Umbilical cord (tissue), 2 donors: ENCODE measurements at places on chromosomes 2 and 18.

- no peak for DNase-seq
These were observed 146.1 kb upstream of the ZEB2 start for GRCh38 chr2:144666032-144666431.

DNA sequence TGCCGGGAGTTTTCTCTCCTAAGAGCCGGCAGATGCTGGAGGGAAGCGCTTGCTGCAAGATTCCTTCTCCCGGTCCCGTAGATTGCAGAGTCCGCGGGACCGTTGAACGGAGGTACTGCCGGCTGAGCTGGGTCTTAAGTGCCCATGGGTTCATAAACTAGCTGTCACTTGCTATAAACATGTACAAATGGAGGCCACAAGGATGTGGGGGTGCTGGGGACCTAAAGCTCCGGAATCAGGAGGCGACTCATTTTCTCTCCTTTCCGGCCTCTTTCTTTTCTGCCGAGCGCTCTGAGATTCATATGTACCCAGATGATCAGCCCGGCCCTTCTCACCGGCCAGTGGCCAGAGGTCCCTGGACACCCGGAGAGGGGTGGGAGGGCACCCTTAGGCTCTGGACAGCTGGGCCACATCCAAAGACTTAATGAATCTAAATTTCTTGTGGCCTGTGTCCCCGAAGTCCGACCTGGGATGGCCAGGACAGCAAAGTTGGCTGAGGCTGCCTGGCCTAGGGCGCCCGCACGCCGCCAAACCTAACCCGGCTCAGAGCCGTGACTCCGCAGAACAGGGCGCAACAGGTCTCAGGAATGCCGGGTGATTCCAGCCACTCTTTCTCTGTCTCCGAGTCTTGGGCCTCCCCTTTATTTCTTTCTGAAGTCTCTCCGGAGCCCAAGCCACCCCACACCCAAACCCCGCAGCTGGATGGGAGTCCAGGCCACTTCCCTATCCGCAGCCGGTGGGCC is 2.4 kb upstream of the PAX3 start:
- DNase-seq, result no peak

DNA sequence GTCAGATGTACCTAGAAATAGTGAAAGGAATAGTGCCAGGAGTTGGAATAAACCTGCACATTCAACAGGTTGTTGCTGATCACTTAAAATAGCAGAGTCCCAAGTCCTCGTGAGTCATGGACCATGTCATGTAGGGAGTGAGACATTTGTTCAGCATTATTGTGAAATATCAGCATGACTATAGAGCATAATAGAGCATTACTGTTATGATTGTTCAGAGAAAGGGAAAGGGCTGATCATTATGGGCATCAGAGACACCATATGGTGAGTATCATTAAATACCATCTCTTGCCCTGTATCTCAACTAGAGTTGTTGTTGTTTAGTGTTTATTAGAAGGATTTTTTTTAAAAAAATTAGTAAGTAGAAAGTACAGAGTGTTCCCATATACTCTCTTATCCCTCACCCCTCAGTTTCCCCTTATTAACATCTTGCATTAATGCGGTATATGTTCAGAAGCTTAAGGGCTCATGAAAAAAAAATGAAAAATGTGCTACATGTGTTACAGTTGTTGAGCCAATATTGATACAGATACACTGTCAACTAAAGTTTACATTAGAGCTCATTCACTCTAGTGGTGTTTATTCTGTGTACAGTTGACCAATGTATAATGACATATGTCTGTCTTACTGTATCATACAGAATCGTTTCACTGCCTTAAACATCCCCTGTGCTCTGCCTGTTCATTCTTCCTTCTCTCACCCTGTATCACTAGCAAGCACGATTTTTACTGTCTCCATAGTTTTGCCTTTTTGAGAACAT is 5.7 kb downstream of the ELAC1 start:
- no peak for DNase-seq

DNA sequence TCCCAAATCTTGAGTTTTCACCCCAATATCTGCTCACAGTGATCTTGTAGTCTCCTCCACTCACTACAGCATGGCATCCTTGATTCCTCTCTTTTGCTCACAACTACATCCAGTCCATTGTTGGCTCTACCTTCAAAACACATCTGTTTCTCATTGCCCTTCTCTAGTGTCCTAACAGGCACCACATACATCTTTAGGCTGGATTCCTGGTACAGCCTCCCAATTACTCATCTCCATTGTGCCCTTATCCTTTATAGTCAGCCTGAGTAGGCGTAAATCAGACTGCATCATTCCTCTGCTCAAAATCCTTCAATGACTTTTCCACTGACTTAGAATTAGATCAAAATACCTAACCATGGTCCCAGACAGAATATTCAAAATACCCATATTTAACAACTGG is 10.7 kb upstream of the TAF1B start:
- DNase-seq, result no peak

DNA sequence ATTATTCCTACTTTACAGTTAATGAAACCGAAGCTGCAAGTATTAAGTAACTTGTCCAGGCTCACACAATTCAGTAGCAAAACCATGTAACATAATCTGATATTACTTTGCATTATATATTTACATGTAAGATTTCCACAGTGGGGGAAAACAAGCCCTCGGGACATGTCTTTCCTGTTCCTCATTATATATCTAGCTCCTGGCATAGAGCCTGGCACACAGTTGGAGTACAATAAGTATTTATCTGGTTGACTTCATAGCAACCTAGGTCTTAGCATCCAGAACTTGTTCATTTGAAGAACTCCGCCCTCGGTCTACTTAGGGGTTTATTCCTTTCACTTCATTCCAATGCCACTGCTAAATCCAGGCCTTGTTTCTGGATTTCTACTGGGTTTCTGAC is 1.6 kb upstream of the RBM45 start:
- DNase-seq, result no peak

DNA sequence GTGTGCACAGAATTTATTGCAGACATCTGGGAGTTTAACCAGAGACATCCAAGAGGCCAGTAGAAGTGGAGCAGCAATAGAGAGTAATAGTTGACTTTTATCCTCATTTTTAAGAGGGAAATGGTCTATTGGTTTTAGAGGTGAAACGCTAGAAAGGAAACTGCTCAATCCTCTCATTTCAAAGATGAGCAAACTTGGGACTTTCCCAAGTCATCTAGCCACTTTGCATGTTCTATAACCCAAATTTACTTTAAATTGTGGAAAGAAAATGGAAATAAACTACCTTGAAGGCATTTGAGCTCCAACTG is 601.7 kb downstream of the ARHGAP15 start:
- DNase-seq, result no peak

DNA sequence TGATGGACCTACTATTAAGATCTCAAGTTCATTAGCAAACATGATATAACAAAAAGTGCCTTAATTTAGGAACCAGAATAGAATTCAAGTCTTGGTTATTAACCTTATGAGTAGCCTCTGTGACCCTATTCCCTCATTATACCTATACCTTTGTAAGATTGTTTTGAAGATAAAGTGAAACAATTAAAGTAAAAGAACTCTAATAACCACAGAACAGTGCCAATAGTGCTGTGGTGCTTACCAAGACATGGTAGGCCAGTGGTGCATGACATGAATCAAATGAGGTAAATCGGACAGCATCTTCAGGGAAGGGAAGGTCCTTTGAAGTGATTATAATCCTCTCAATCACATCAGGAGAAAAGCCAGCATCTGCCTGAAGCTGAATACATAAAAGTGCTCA is 36.4 kb downstream of the METTL4 start:
- DNase-seq, result no peak
